ENCODE measurements at places on chromosomes 7 and 10. TPM values are rescaled to one million over a fixed set of nuclear protein-coding genes. Genes with fewer than 3 reads are reported as not detected.

- DNase-seq = no peak
Measured at GRCh38 chr10:10418387-10418786, 599.3 kb upstream of the CELF2 start.

Gene GNG11
- total RNA-seq = not detected

GRCh38 chr7:78427209-78427608 is 628.6 kb downstream of the PHTF2 start:
- no peak for DNase-seq

GRCh38 chr10:24396396-24396795 is 187.5 kb downstream of the KIAA1217 start:
- DNase-seq = peak; percentile 17

DNA sequence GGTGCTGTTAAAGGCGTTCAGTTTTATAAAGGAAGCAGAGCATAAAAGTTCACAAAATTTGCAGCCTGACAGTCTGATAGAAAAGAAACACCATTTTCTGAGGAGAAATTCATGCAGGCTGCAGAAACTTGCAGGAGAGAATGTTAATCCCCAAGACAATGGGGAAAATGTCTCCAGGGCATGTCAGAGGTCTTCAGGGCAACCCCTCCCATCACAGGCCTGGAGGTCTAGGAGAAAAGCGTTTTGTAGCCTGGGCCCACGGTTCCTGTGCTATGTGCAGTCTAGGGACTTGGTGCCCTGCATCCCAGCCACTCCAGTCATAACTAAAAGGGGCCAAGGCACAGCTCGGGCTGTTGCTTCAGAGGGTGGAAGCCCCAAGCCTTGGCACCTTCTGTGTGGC is 68.4 kb upstream of the GJD4 start:
- no peak for DNase-seq

GRCh38 chr7:52959336-52959735 is 76.1 kb upstream of the POM121L12 start:
- DNase-seq = no peak

- no peak for DNase-seq
Measured at GRCh38 chr10:92753865-92754264, 64.1 kb downstream of the HHEX start.

DNA sequence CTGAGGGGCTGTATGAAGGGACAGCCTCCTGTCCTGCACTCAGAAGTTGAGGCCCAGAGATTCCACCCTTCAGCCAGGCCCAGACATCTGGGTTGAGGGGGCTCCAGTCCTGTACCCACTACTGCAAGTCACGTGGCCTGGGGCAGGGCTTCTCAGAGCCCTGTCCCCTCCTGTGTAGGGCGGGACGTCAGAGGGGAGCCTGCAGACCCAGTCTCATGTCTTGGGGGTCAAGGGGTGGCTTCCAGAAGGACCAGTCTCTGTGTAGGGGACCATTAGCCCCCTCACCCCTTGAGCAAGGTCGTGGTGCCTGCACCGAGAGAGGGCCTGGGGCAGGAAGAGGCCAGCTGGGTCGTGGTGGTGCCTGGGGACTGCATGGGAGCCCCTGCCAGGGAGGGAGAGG is 593 bp upstream of the PILRA start:
- no peak for DNase-seq

Gene NSUN6
- 4.5 TPM for total RNA-seq

GRCh38 chr10:78225594-78225993 is 191.9 kb downstream of the RPS24 start:
- no peak for DNase-seq

DNA sequence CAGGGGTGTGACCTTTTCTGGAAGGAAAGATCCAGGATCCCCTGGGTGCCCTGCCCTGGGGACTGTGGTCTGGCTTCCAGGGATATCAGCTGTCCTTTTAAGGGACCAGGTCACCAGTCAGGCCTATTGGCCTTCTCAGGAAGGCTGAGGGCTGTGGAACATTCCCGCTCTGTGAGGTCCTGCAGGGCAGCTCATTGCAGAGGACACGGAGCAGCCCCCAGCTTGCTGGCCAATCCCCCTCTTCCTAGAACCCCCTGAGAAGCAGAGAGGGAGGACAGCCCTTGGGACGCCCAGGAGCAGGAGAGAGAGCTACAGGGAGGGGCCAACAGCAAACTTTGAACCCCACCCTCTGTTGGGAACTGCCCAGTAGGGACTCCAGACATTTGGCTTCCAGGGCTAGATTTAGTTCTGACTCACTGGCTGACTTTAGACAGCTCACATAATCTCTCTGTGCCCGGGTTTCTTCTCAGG is 67.9 kb upstream of the COL13A1 start:
- DNase-seq = no peak

Gene RAB19
- total RNA-seq = 5.3 TPM

GRCh38 chr7:150385302-150385723 is 6.2 kb downstream of the ZNF775 start:
- no peak for DNase-seq

- no peak for DNase-seq
Measured at GRCh38 chr7:27751888-27752660, 12.1 kb downstream of the TAX1BP1 start.

GRCh38 chr7:73891178-73891885 is 30.4 kb downstream of the TMEM270 start:
- DNase-seq = peak; percentile 46

- no peak for DNase-seq
Measured at GRCh38 chr10:131645756-131646155, 255.1 kb upstream of the PPP2R2D start.

DNA sequence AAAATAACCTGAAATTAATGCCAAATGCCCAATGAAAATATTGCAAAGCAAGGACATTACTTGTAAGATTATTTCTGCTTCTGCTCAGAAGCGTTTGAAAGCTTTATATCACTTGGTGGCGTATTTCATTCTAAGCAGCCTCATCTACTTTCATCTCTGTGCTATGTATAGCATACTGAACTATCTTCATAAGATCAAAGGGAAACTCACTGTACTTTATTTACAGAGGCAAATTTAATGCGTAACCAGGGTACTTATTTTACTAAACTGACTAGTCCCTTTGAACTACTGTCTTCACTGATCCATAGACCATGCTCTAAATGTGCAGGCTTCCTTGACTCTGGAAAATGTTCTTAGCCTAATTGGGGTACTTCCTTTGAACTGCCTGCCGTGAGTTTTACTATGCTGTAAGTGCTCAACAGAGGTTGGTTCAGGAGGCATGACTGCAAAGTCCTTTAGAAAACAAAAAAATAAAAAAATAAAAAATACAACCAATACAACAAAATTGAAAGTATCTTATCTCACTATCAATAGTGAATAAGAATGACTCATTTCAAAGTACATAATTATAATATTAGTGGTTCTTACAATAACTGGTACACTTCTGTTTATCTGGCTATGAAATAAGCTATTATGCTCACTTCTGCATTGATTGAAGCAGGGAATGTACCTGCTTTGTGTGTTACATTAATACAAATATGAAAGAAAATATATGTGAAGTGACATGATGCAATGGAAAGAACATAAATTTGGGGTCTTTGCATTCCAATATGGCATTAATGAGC is 41.0 kb upstream of the TSPAN12 start:
- peak; percentile 54 for DNase-seq
